ENCODE measurements at places on chromosomes 6 and 20.

DNA sequence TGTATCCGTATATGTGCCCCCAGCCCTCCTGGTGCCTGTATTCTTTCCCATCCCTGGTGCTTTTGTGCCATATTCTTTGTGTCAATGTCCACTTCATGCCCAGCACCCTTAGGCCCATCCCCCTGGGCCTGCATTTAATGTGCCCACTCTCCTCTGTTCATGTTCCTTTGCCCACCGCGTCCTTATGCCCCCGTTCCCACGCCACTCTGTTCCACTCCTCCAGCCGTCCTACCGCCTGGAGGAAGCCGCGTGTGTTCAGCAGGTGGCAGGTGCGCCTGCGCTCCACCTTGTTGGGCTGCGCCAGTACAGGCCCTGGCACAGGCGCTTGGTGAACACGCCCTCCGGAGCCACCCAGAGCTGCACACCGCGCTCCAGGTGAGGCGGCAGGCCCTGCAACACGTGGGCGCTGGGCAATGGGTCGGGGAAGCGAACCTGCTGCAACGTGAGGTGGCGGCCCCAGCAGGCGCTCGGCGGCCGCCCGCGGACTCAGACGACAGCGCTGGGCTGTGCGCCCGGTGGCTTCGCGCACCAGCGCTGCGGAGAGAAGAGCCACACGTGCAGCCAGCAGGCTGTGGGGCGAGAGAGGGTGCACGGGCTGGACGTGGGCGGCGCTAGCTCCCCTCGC lies 4.0 kb upstream of the FOXS1 start:
- DNase-seq = no peak

DNA sequence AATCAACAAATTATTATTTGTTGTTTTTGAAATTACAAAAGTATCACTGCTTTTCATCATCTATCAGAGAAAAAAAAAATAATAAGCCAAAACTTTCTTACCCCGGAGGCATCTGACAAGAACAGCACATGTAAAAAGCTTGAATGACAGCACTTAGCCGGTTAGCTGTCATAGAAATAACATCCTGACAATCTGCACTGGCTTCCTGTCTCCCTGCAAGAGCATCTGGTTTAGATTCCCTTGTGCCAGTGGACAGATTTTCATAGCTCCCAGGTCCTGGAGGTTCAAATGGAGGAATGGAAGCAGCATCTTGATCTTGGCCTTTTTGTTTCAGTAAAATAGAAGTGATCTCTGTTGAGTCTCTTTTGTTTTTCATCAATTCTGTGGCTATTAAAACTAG lies 74.8 kb downstream of the HACE1 start:
- DNase-seq = no peak

GRCh38 chr6:112321941-112322424 lies 25.1 kb upstream of the RFPL4B start:
- no peak for DNase-seq

GRCh38 chr6:30743099-30744053 lies 889 bp upstream of the FLOT1 start:
- no peak for DNase-seq

GRCh38 chr20:56369179-56369578 lies 10.4 kb downstream of the FAM210B start:
- no peak for DNase-seq

GRCh38 chr20:62289131-62289530 lies 13.7 kb upstream of the ADRM1 start:
- DNase-seq = no peak

DNA sequence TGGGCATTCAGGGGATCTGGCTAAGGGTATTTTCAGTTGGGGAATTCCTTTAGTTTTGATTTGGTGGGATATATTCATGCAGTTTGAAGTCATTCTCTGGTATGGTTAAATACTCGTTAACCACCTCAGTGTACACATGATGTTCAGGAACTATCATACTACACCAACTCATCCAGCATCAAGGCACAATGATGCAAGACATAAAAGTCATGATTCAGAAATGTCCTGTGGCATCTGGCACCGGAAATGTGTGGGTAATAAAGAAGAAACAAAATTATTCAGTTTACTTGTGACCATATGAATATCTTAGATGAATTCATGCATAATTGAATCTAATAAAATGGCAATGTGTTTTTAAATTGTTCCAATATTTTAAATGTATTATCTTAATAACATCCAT lies 129.0 kb upstream of the BMP5 start:
- DNase-seq = no peak

Measured in NT2/D1 (cell line).